NCI-H460 (cell line): ENCODE measurements at places on chromosomes 16 and 17. TPM values are rescaled to one million over a fixed set of nuclear protein-coding genes. Genes with fewer than 3 reads are reported as not detected.

The CPNE2 gene
- 21.1 and 26.0 TPM in 2 replicates for total RNA-seq

The TERB1 gene
- 0.20 TPM in 1 of 2 replicates, not detected in the other for total RNA-seq

The MYH11 gene
- 0.02 TPM in 1 of 2 replicates, not detected in the other for total RNA-seq

The CDRT4 gene
- 2.6 and 7.6 TPM in 2 replicates for total RNA-seq

The GAS2L2 gene
- not detected in 2 replicates for total RNA-seq

The ERCC4 gene
- 14.6 and 16.0 TPM in 2 replicates for total RNA-seq

The ARL5C gene
- not detected in 2 replicates for total RNA-seq

GRCh38 chr16:74304164-74304834, 7.7 kb downstream of the PSMD7 start:
- no peak for DNase-seq

DNA sequence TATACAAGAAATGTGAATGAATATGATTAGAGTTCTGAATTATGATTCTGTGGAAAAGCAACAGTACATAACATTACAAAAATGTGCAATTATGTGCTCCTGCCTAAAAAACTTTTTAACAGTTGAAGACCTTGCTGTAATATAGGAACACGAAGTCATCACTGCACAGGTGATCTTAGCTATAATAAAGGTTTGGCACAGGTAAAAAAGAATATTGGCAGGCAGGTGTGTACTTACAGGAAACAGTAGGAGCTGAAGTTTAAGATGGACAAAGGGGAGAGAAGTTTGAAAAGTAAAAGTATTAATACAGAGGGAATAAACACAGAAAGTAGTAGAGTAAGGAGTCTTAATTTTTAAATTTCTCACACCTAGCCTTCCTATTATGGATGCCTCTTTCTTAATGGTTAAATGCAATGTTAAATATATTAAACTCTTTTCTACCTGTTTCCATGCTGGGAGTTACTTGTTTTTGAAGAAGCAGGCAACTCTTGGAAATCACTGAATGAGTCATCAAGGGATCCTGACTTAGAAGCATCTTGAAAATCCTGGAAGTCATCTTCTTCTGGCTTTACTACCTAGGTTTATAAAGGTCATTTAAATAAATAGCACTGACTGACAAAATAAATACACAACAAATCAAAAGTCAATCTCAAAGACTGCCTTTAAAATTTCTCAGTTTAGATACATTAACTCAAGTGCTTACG, 40.7 kb downstream of the SYNRG start:
- no peak for DNase-seq

GRCh38 chr17:39679521-39680192, 8.2 kb downstream of the PGAP3 start:
- no peak for DNase-seq

GRCh38 chr17:65743308-65743655, 181.8 kb upstream of the AXIN2 start:
- DNase-seq, result no peak

GRCh38 chr17:4604111-4604644, 19.8 kb downstream of the SMTNL2 start:
- no peak for DNase-seq

DNA sequence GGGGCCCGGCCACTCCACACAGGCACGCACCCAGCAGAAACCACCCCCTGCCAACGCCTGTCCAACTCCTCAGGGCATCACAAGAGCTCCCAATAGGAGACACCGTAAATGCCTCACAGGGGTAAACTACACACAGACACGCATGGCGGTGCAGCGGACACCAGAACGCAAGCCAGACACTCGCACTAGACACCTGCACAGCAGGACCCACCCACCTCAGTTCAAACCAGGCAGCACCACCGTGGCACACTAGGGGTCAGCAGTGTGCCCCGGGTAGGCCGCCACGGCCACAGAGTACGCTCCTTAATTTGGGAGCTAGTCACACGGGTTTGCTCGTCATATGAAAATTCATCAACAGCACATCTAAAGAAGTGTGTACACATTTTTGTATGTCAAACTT, 3.4 kb downstream of the SLC38A10 start:
- DNase-seq, result peak; percentile 48

GRCh38 chr16:82598771-82599170, 28.0 kb upstream of the CDH13 start:
- no peak for DNase-seq

GRCh38 chr16:2928796-2929195, 17.1 kb downstream of the FLYWCH1 start:
- no peak for DNase-seq

GRCh38 chr16:25171390-25171789, 45.4 kb upstream of the AQP8 start:
- no peak for DNase-seq

GRCh38 chr17:81246343-81246670, 7.2 kb downstream of the NDUFAF8 start:
- DNase-seq, result no peak

GRCh38 chr17:75927286-75927922, 13.4 kb downstream of the FBF1 start:
- no peak for DNase-seq

GRCh38 chr16:31700200-31700529, 172.5 kb downstream of the AHSP start:
- no peak for DNase-seq

- no peak for DNase-seq
Measured at GRCh38 chr17:62684179-62684578, 56.7 kb downstream of the MRC2 start.

DNA sequence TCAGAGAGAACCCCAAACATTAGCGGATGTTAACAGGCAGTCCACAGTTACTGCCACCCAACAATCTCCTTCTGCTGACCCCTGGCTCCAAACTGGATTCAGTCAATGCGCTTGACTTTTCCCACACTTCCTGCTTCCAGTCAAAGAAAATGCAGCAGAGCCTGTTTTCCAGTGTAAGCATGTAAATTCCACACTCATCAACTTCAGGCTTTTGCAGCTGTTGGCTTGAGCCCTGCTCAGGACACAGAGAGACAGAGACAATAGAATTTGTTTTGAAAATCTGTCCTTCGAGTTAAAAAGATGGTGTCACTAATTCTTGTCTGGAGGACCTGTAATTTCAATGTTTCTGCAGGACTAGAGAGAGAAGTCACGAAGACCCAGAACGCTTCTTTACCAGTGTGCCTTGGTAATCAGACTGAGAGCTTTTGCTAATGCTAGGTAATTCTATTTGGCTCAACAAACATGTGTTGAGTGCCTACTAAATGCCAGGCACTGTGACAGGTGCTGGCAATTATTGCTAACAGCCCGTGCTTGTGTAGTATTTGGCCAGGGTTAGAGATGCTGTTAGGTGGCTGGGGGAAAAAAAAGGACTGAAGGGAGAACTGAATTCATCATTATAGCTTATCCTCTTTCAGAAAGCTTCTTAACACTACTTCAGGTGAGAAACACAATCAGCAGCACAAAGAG, 32.5 kb downstream of the HOXB1 start:
- DNase-seq, result no peak

- DNase-seq, result peak; percentile 29
Measured at GRCh38 chr17:55549140-55549539, 37.9 kb upstream of the SMIM36 start.

DNA sequence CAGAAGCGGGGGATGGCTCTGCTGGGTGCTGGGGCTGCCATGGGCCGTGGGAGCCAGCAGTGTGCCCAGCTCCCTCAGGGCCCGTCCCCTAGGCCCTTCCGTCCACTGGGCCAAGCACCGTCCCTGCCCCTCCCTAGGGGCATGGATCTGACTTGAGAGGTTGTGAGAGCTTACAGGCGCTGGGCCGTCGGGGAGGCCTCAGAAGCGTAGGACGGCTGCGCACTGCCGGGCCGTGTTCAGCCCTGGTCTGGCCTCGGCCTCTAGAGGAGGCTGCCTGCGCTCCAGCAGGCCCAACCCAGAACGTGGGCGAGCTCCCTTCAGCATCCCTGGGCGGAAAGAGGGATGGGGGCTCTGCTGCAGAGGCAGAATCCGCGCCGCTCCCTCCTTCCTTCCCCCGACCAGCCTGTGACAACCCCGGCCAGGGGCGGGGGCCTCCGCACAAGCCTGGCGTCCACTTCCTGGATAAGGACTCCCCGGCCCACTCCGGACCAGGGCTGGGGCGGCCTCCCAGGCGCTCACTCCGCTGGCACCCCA, 685 bp upstream of the MPG start:
- peak; percentile 51 for DNase-seq

- DNase-seq, result peak; percentile 87
Measured at GRCh38 chr17:48791128-48792032, 25.6 kb downstream of the TTLL6 start.

DNA sequence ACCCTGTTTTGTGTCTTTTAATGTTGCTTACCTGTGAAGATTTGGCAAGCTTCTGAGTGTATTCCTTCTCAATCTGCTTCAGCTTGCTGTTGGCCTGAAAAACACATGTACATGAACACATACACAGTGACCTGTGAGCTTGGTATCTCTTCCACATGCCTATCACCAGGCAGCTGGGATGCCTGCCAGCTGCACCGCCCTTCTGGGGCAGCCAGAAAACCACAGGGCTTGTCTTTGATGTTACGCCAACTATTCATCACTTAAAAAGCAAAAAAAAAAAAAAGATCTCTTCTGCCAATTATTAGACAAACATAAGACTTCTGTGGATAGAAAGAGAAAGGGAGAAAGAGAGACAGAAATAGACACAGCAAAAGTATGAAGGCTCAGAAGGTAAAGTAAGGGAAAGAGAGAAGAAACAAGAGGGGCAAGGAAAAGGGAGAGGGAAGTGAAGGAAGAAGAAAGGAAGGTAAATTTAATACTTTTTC, 189.2 kb upstream of the AXIN2 start:
- peak; percentile 22 for DNase-seq

DNA sequence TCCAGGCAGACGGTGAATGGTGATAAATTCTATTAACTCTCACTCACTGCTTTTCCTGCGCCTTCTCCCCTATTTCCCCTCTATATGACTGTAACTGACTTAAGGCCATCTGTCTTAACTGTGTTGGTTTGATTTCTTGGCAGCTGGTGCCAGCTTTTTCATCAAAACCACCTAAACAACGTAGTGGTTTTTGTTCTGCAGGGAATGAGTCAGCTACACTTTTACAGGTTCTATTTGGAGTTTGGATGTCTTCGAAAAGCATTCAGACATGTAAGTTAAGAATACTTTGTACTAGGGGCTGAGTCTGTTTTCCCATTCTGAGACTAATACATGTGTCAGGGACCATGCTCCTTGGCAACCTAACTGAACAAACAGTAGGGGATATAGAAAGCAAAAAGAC, 8.5 kb downstream of the REXO5 start:
- DNase-seq, result no peak

- peak; percentile 85 for DNase-seq
Measured at GRCh38 chr17:4908711-4909496, 6.0 kb upstream of the CHRNE start.
